ENCODE measurements at places on chromosomes 2 and 18. TPM values are rescaled to one million over a fixed set of nuclear protein-coding genes. Genes with fewer than 3 reads are reported as not detected.

The CD8A gene
- 33.3 TPM for total RNA-seq

The LPIN2 gene
- 151 TPM for total RNA-seq

DNA sequence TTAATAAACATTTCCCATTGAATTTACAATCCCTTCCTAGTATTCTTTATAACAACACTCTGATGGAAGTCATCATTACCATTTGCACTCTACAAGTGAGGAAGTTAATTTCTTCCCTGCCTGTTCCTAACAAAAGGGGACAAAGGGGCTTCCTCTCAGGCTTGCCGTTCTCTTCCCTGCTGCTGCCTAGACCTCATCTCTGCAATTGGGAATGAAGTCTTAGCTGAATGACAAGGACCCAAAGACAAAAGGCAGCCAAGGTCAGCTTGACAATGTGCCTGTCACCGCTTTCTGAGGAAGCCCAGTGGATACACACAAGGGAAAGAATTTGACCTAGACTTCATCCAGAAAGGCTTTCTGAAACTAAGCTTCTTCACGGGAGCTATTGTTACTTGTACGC lies 416.4 kb downstream of the CMPK2 start:
- no peak for DNase-seq

GRCh38 chr2:79835911-79836310 lies 323.1 kb downstream of the CTNNA2 start:
- DNase-seq = no peak

GRCh38 chr2:8406271-8406670 lies 275.6 kb upstream of the ID2 start:
- DNase-seq = no peak

- no peak for DNase-seq
These were observed 1.2 kb downstream of the MRPL19 start for GRCh38 chr2:75647771-75648170.

The COL4A4 gene
- 1.7 TPM for total RNA-seq

- DNase-seq = no peak
These were observed 134.0 kb downstream of the MREG start for GRCh38 chr2:215879331-215879730.

- DNase-seq = no peak
These were observed 241.3 kb downstream of the DYSF start for GRCh38 chr2:71694501-71695234.

DNA sequence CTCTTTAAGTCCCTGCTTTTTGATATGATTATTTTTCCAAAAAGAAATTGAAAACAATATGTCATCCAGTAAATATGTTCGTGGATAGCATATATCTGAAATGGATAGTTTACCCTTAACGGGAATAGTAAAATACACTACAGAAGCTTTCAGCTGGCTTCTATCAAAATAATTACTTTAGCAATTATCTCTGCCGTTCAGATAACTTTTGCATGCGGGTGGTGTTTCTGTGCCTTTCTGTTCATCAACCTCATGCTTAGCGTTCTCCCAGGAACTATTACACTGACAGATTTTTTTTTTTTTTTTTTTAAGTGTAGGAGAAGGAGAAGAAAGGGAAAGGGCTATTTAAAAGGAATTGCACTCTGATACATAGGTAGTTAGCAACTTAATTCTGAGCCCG lies 53.6 kb downstream of the TSHZ1 start:
- DNase-seq = no peak

DNA sequence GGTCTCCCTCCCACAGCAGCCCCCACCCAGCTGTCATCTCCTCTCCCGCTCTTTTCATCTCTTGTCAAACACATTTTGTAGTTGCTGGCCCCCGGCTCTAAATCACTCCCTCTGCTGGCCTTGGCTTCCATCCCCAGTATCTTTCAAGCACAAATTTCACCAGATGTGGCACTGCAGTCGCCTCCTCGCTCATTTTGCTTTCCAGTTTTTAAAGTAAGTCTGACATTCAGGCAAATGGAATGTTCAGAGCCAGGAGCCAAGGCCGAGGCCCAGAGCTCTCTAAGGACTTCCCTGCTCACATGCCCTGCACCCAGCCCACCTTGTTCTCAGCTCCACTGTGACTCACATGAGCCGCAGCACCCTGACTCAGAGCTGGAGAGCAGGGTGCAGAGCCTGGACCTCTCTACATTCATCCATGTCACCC lies 158.4 kb downstream of the GALNT14 start:
- no peak for DNase-seq

The PDE1A gene
- 0.75 TPM for total RNA-seq

The AGXT gene
- 2.2 TPM for total RNA-seq

GRCh38 chr18:62485684-62486083 lies 37.1 kb upstream of the ZCCHC2 start:
- no peak for DNase-seq

DNA sequence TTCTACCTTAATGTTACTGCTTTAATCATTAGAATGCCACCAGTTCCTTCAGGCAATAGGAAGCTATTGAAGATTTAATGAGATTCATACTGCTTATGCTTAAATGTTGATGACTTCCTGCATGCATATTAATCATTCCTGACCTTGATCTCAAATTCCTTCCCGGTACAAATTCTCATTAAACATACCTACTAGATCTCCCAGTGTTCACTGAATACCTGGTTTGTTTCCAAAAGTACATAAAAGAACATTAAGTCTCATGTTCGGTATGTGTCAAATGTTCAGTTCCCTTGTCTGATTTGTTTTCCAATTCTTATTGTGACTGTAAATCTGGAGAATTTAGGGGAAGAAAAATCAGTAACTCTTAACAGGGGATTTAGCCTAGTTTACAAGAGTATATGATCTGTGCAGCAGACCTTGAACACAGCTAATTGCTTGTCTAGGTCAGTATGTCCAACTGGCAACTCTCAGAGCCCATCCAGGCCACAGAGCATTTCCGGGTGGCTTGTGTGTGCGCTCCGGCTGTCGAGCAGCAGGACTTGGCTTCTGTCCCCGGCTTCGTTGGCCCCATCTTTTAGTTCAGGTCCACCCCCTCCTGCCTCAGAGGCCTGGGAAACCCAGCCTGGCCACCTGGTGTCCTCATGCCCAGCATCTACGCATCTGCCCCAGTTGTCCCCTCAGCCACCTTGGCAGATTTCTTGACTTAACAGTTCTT lies 13.1 kb downstream of the METAP1D start:
- DNase-seq = no peak

The ACMSD gene
- total RNA-seq = not detected

The RND3 gene
- total RNA-seq = 54.6 TPM

The SCYGR3 gene
- not detected for total RNA-seq

The CHRND gene
- total RNA-seq = not detected

The SCN7A gene
- total RNA-seq = 23.3 TPM

DNA sequence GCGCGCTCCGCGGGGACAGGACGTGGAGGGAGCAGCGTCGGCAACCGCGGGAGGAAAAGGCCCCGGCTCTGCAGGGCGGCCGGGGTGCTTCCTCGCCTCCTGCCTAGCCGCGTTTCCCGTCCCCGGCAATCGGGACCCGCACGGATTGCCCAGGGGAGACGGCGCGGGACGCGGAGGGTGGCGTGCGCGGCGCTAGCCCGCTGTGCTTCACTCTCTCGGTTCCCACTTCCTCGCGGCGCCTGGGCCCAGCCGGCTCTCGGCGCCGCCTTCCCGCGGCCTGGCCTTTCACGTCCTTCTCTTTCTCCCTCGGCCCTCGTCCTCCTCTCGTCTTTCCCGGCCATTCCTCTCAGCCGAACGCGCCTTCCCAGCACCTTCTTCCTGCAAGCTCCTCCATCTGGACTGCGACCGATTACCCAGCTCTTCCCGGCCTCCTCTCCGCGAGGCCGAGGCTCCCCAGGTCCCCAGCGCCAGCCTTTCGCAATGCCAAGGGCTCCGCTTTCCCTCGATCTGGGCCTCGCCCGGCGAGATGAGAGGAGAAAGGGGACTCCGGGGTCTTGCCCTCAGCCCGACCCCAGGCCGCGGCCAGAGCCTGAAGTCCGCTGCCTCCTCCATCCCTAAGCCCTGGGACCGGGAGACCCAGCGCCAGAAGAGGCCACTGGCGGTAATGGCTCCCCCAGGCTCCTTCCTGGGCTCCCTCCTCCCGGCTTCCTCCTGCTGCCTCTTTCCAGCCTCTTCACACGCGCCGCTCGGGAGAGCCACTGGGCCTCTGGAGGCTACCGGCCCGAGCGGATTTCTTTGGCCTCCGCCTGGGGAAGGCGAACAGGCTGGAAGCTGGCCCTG lies 34.3 kb upstream of the ATP6V1B1 start:
- DNase-seq = no peak

- no peak for DNase-seq
These were observed 35.8 kb downstream of the MFSD6 start for GRCh38 chr2:190443778-190444481.

- no peak for DNase-seq
These were observed 137.9 kb downstream of the CDH2 start for GRCh38 chr18:28039078-28039477.

The TXNDC2 gene
- total RNA-seq = not detected

DNA sequence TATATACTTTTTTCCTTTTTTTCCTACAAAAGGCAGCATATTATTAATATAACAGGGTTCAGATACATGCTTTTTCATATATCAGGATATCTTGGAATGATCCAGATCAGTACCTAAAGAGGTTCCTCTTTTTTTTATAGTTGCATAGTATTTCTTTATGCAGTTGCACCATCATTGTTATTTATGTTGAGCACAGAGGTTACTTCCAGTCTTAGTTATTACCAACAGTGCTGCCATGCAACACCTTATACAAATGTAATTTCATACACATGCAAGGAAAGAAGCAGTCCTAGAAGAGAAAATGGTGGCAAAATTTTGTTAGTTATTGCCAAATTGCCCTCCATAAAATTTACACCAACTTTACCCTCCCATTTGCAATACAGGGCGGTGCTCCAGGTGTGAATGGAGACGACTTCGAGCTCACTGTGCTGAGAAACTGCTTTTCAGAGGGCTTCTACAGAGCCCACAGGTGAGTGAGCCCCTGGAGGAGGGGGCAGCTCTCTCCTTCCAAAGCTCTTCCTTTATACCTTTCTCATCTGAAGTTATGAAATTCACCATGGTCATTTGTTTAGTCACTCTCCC lies 30.0 kb upstream of the KCMF1 start:
- peak; percentile 39 for DNase-seq

The STARD6 gene
- total RNA-seq = not detected

DNA sequence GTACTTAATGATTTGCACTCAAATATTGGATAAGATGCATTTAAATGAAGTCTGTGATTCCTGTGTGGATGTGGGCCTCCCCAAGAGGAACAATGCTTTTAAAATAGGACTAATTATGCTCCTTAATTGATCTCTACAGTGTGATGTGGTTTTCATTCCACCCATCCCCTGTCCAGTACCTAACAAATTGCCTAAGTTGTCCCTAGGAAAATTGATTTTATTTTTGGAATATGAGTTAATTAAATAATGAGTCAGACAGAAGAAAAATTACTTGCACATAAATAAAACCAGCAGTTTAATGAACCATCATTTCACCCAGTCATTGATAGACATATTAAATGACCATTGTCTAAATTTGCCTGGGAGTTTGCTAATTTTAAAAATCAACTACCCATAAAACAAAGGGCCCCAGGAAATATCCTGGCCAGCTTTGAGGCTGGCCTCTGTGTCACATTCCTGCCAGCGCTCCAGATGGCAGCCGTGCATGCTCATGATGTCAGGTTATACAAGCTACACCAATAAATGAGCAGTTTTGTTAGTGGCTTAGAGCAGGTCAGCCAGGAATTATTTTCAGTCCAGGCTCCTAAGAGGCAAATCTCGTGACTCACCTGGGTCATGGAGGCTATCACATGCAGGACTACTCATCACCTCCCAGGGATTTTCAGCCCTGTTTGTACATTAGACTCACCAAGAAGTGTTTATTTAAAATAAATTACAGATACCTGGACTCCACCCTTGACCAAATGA lies 31.9 kb downstream of the ABHD3 start:
- peak; percentile 45 for DNase-seq

The AMER3 gene
- 0.27 TPM for total RNA-seq

GRCh38 chr2:239735131-239735828 lies 289.9 kb downstream of the NDUFA10 start:
- DNase-seq = no peak

The NEU4 gene
- 111 TPM for total RNA-seq

Data from transverse colon (tissue), 4 donors.